ENCODE measurements at places on chromosomes 5 and 9.

DNA sequence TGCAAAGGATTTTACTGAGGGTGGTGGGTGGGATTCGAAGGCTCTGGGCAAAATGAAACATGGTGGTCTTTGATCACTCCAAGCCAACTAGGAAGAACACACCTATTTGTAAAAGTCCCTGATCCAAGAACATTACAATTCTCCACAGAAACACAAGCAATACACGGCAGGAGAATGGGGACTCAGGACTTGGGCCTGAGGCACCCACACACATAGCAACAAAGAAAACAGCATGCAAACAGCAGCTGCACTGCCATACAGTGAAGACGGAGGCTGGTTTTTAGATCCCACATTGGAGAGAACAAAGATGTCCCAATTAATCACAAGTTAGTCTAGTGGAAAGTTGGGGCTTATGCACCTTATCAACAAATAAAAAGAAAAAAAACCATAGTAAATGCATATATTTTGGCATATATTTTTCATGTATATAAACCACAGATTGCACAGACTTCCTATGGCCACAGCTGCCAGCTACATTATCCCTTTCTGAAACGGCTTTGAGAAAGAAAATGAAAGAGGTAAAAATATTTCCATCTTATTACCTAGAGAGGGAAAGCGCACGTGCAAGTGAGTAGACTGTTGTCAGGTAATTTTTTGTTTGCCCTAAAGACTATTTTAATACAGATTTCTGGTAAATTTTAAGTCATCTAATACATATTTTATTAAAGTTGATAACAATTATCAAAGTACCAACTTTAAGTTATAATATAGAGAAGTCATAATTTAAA lies 410.9 kb downstream of the BNC2 start:
- no peak for DNase-seq

- no peak for DNase-seq
Observed at GRCh38 chr5:68251804-68252522, 36.4 kb downstream of the PIK3R1 start.

GRCh38 chr5:72206160-72206559 lies 98.9 kb downstream of the MAP1B start:
- DNase-seq, result no peak

DNA sequence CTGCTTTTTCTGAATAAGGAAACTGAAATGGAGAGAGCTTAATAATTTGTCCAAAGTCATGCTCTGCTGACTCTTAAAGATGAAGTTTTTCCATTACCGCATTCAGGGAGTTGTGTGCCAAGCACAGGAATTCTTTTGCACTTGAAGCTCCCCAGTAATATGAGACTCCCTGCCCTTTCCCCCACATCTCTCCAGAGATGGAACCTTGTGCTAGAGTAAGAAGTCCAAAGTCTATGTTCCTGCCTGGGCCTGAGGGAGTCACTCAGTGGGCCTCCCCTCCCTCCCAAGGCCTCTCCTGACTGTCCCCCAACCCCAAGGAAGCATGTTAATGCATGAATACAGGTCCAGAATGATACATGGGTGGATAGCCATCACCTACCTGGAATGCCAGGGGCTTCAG lies 173.3 kb upstream of the SEMA6A start:
- DNase-seq, result no peak

DNA sequence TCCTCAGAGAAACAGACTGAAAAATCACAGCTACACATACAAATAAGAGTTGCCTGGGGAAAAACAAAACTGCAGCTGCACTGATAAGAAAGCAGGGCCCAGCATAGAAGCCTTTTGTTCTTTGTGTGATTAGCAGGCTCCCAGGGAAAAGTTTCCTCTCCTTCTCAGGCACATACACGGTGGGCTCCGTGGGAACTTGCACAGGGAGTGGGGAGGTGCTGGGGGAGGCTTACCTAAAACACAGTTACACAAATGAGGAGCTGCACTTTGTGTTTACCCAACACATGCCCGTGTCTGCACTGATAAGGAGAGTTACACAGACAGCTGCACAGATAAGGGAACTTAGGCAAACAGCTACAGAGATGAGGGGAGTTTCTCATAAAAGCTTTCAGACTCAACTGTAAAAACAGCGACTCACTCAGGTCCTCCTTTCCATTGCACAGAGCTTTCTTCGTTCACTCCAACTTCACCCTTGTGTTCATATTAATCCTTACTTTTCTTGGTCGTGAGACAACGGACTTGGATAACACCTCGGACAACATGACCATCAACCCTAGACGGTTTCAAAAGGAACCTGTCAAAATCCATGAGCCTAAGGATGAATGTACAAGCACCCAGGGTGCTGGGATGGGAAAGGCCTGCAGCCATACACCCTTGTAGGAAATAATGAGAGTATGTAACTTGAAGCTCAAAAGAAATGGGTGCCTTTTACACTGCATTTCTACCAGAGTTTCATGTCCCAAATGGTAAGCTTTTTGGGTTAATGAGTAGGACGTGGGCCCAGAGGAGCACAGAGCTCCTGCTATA lies 50.8 kb downstream of the SERINC5 start:
- DNase-seq, result no peak

All from T-helper 22 cell (primary cell).